ENCODE measurements at places on chromosomes 7 and 10.

DNA sequence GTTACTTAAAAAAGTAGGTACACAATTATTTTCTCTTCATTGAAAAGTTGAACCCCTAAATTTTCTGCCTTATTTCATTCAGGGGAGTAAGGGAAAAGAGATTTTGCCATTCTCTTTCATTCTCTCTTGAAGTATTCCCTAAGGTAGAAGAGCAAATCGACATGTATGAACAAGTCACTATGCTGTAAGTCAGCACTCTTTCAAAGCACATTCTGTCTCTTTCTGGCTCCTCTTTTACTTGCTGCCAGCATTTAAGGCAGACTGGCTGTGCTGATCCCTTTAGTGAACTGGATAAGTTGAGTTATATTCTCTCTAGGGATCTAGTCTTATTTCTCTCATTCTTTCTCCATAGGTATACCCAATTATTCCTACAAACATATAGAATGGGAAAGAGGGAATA is 222.3 kb upstream of the ZWINT start:
- no peak for DNase-seq

DNA sequence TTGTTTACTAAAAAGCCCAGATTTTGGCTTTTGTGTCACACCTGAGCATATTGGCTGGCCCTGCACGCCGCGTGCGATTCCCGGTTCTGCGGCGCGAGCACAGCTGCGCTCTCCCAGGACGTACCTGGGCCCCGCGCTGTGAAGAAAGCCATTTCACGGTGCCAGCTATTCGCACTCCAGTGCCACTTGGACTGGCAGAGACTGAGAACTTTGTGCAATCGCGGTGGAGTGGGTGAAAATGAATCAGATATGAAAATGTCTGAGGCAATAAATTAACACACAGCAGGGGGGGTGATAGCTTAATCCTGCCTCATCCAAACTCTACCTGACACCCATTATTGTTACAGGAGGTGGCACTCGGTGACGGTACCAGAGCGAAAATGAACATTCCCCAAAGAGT is 330.1 kb upstream of the MGMT start:
- no peak for DNase-seq

- DNase-seq = no peak
Measured at GRCh38 chr7:131546126-131546525, 10.3 kb downstream of the PODXL start.

GRCh38 chr7:139091677-139091996 is 17.9 kb downstream of the ZC3HAV1 start:
- DNase-seq = no peak

DNA sequence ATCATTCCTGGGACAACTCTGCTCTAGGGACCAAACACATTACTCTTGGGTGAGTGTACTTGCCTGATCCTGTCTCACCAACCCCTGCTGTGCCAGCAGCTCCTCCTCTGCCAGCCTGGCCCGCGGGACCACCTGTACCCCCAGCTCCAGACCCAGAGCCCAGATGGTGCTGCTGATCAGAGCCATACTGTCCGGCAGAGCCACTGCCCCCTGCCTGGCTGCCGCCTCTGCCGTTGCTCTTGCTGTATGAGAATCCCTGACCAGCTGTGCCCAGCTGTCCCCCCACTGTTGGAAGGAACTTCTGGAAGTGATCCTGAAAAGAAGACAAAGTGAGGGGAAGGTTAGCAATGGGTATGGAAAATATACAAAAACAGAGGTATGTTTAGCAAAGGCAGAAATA is 6.9 kb downstream of the MYOZ1 start:
- DNase-seq = no peak

DNA sequence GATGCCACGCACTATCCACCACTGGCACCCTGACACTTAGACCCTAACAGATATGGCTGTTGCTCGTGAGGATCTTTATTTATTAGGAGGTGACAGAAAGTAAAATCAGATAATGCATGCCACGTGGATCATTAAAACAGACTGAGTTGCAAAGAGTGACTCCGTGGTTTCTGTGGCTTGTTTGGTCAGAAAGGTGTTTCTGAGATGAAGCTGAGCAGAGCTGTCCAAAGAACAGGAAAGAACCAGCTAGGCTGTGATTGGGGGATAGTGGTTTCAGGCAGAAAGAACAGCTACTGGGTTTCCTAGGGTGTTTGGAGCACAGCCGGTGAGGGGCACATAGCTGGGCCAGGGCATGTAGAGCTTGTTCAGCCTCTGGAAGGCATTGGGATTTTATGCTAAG is 34.4 kb downstream of the CSGALNACT2 start:
- no peak for DNase-seq

- no peak for DNase-seq
Measured at GRCh38 chr10:95304463-95304862, 13.7 kb upstream of the PDLIM1 start.

DNA sequence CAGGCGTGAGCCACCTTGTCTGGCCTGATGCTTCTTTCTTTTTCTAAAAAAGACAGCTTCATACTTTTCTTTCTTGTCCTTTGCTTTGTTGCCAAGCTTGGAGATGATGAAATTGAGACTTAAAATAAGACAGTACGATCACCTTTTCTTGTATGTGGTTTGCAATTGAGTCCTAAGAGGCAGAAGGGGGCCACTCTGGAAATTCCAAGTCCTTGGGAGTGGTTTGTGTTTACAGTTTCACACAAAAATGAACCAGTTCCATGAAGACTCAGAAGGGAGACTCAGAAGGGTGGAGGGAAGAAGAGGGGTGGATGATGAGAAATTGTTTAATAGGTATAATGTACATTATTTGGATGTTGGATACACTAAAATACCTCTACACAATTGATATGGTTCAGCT is 70.7 kb upstream of the TNS3 start:
- DNase-seq = no peak

Data from COLO829 (cell line).